ENCODE measurements at places on chromosomes 3 and 15.

GRCh38 chr3:158167737-158168557, 58.1 kb downstream of the RSRC1 start:
- peak; percentile 35 for DNase-seq

DNA sequence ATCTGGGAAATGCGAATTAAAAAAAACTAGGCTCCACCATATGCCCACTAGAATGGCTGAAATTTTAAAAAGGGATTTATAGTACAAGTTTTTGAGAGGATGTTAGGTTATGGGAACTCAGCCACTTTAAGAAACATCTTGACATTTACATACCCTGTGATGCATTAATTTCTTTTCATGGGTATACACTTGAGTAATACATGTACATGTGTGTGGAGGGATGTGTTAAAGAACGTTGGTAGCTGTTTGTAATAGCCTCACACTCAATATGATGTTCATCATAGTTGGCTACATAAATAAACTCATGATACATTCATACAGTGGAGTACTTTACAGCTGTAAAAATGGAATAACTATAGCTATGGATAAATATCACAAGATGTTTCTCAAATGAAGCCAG, 40.9 kb downstream of the MEF2A start:
- no peak for DNase-seq

GRCh38 chr15:93268066-93268465, 179.1 kb upstream of the RGMA start:
- DNase-seq, result no peak

DNA sequence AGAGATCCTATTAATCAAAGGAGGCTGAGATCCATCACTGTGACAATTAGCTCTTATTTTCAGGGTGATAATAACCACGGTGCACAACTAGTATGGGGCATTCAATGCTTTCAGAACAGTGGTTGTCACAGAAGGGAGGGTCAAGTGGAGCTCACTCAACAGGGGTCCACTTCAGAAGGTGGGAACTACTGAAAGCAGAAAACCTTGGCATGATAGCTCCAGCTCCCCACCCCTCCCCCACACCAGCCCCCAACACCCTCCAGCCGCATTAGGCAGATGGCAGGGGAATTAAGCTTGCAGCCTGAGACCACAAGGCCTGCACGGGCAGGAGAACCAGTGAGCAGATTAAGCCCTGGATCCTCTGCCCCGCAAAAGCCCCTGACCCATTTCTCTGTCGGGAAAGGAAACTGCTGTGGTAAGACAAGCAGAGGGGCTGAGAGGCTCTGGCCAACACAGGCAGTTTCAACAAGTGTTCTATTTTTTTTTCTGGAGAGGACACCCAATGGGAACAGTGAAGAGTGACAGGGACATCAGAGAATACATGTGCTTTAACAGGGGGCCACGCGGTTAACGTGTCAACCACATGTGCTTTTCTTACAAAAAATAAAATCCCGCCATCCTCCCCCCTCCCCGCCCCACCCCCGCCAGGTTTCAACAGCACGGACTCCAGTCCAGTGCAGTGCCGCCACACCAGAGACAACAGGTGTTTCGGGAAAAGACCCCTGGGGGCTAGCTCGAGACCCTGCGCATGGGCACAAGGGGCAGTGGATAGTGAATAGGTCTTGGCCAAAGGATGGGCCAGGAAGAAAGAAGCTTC, 997 bp downstream of the FYCO1 start:
- no peak for DNase-seq

- no peak for DNase-seq
Observed at GRCh38 chr15:48415036-48415886, 84.0 kb downstream of the DUT start.

DNA sequence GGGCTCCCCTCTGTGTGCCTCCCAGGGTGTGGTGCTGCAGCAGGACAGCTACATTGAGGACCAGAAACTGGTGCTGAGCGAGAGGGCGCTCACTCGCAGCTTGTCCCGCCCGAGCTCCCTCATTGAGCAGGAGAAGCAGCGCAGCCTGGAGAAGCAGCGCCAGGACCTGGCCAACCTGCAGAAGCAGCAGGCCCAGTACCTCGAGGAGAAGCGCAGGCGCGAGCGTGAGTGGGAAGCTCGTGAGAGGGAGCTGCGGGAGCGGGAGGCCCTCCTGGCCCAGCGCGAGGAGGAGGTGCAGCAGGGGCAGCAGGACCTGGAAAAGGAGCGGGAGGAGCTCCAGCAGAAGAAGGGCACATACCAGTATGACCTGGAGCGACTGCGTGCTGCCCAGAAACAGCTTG, 53.7 kb downstream of the KLHL25 start:
- DNase-seq, result no peak

- no peak for DNase-seq
Observed at GRCh38 chr15:33188159-33188558, 6.4 kb downstream of the FMN1 start.

DNA sequence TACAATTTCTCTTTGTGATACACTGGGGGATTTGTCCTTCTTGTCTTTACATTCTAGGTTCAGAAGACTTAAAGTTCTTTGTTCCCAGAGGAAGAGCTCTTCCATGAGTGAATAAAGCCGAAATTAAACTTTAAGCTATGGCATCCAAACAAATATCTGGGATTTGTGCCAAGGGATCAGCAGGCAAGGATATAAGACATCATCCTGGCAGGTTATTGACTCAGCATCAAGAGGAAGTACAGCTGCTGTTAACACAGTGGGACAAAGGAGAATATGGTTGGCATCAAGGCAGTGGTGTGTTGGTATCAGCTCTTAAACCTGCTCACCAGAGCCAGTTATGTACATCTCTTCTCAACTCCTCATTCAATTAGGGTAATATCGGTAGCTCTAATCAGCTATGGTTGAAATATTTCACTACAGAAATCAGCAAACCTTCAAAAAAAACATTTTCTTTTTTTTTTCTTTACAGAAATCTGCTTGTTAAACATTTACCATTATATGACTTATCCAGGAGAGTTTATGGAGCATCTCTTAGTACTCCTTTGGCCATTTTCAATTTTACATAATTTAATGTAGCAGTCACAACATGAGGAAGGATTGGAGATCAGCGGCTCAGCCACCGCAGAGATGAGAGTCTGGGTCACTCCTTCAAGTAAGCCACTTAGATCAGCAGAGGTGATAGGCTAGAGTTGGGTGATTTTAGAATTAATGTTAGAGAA, 1198.6 kb upstream of the EPHA6 start:
- DNase-seq, result no peak

- no peak for DNase-seq
Observed at GRCh38 chr15:99090938-99091337, 13.9 kb upstream of the SYNM start.

DNA sequence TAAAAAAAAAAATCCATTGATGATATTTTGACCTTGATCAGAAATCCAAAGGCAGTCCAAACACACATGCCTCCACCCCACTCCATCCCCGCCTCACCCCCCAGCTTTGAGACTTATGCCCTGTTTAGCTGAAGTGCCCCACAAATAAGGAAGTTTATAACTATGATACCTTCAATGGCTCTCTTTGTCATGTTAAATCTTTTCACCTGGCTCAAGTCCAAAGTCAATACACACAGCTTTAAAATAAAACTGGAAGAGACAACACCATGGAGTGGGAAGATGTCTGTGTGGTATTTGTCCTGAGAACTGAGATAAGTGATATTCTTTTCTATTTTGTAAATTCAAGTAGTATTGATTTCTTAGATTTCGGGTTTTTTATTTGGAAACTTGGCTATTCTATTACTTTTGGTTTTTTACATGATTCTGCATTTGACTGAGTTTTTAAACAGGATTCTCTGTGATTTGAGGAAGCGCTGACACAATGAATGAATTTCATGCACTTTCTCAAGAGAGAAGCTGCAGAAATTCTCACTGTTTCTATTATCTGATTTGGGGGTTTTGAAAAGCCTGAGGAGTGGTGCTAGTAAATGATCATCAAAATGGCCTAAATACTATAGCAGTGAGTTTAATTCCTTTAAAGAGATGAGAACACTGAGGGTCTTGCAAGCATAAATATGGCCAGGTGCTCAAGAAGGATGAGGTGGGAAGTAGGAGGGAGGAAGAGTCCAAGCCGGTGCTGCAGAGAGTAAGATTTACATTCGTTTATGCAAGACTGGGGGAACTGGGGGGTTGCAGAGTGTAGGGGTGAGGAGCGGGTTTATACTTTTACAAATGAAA, 5.2 kb downstream of the FOXB1 start:
- no peak for DNase-seq

DNA sequence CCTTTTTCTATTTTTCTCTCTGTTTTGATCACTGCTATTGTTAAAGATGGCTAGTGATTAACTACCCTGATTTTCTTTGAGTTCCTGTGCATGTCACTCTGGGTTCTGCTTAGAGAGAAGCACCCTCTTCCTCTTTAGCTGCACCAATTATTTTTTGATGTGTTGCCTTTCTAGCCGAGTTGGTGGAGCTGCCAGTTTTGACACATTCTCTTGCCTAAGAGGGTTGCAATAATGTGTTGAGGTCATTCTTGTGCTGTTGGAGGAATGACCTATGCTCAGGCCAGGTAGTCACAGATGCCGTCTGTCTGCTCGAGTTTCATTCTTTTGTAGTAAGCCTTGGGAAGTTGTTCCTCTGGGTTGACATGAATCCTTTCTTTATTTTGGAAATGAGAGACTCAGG, 84.6 kb upstream of the DPH6 start:
- no peak for DNase-seq

GRCh38 chr15:43930079-43930478, 103.3 kb downstream of the WDR76 start:
- peak; percentile 78 for DNase-seq

DNA sequence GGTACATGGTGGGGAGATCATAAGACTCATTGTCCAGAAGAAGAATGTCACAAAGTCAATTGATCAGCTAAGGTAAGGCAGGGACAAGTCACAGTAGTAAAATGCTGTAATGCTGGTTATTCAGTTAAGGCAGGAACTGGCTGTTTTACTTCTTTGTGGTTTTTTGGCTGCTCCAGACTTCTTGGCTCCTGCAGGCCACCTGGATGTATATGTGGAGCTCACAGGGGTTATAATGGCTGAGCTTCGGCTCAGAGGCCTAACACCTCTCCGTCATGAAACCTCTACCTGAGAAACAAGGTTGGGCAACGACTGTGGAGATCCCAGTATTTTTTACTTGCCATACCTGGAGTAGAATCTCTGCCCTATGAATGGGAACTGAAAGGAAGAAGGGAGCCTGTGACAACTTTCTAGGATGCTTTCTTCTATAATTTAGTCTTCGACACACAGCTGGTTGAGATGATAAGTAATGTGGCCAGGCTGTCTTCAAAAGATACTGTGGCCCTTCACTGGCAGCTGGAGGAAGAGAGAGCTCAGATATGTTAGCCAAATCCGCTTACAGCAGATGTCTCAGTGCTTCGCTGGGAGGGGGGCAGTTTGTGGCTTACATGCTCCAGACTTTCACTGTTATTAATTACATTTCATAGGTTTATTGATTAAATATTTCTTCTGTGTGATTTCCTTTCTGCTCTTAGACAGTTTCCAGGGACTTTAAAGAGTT, 887.8 kb downstream of the IGSF11 start:
- DNase-seq, result no peak

GRCh38 chr3:55540579-55540978, 53.5 kb upstream of the WNT5A start:
- DNase-seq, result no peak

DNA sequence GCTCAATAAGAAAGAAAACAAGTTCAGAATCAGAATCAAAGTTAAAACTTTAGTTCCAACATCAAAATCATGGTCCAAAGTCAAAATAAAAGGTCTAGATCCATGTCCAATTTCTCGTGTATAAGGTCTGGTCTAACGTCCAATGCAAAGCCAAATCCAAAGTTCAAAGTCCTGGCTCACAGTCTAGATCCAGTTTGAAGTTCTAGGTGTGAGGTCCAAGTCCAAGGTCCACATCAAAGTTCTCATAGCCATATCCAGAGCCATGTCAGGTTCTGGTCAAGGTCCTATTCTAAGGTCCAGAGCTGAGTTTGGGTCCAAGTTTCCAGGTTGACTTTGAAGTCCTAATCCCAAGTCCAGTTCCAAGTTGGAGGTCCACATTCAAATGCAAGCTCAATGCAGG, 40.7 kb upstream of the VIPR1 start:
- DNase-seq, result no peak

DNA sequence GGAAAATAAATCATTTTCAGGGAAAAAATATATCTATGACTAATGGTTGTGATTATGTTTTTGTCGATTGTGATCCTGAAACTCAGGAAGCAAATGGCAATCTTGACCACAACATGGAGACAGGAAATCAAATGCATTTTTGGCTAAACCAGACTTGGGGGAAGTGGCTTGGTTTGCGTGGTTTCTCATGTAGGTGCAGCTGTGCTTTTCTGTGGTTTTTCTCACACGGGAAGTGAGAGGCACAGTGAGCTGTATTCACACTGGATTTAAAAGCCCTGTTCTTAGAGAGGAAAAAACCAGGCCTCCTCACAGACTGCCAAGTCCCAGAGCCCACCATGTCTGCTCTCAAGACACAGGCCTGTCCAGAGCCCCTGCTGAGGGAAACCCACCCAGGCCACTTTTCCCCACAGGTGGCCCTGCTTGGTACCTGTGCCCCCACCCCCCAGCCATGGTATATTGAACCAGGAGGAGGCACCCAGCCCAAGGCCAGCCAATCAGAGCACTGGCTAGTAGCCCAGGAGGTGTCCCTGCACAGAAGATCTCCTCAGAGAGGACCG, 46.1 kb downstream of the BTD start:
- peak; percentile 51 for DNase-seq

GRCh38 chr3:112134335-112135124, 1.5 kb upstream of the GCSAM start:
- no peak for DNase-seq

DNA sequence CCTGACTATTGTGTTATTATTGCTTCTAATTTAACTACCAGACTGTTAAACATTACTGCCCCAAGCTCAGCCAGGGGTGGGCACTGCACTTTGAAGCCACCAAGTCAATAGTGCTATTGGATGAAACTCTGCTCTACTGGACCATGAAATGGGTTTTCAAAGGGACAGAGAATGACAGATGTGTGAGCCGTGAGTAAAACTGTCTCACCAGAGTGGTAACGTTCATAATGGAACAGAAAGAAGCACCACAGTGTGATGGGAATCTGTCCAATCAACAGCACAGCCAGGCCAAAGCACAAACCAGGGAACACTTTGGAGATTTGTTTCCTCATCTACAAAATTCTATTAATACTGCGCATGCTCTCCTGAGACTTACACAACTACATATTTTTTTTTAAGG, 171.8 kb upstream of the LPP start:
- no peak for DNase-seq

DNA sequence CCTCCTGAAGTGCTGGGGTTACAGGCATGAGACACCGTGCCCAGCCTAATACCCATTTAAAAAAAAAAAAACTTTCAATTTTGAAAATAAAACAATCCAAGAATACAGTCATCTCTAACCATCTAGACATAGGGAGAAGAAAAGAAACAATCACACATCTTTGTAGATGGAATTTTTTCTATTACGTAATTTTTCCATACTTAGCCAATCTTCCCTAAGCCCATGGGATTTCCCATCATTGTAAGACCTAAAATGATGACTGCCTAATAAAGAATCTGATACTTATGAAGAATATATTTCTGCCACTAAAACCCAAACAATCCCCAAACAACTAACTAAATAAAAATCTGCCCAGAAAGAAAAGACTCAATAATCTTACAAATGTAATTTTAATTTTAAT, 88.7 kb downstream of the CBLB start:
- no peak for DNase-seq

Data from umbilical cord (tissue), 2 donors.